T47D (cell line): ENCODE measurements at places on chromosomes 1 and 21.

GRCh38 chr1:47031059-47031458 is 7.6 kb downstream of the CYP4X1 start:
- DNase-seq: peak; percentile 89

GRCh38 chr1:147600119-147601111 is 59.1 kb downstream of the BCL9 start:
- DNase-seq: no peak

- no peak for DNase-seq
Measured at GRCh38 chr1:106063510-106063909, 993.0 kb upstream of the PRMT6 start.

DNA sequence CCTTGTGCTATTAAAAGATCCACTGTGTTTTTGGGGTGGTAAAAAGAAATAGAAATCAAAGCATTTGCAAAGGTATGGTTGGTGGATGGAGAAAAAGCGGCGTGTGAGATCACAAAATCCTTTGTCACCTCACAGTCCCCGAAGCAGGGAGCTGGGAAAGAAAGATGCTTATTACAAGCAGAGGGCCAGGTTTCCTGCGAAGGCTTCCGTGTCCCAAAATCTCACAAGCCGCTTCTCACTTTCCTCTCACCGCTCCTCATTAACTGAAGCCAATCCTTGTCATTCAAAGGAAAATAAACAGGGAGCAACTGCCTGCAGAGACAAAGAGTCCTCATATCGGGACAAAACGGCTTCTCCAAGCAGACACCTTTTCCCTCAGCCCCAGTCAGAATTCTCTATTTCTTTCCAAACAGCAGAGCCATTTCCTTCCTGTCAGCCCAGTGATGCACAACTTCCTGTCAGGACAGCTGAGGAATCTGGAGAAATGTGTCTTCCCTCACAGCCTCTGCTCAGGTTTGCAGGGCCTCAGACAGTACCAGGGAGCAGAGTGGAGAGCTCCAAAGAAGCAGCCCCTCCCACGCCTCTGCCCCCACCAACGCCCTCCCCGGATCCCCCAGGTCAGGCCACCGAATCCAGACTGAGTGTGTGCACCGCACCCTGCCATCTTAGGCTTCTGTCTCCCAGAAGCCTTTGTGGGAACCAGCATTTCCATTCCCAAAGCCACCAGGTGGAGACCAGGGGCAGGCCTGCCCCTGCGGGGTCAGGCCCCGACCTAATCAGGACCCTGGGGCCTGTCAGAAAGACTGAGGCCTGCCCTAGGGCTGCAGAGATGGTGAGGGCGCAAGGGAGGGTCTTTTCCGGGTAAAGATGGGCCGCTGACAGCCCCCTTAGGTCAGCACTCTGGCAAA is 29.6 kb downstream of the KCNN3 start:
- no peak for DNase-seq

DNA sequence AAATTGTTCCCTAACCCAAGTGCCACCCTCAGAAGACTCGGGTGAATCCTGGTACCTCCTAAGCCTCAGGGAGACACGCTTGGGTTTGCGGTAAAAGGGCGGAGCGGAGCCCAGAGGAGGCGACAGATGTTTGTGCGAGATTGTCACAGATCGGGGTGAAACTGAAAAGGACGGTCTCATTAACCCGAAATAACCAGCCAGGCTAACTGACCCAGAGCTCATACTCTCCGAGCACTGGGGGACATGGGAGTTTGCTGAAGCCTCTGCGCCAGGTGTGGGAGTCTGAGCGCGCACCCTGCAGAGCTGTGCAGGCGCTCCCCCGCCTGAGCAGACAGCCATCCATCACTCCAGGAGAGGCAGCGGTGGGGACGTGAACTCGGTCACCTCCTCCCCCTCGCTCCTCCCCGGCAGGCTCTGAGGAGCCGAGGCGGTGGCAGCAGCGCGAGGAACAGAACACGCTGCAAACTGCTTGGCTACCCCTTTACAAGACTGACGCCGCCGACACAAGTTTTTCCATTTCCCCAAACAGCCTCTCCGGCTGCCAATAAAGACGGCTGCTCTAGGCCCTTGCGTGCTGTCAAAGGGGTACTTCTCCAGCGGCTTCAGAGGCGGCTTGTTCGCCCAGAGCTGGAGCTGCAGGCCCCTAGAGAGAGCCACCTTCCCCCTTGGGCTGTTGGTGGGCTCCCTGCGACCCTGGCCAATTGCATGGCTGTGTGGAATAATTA is 43.5 kb downstream of the RRAGC start:
- DNase-seq: no peak

DNA sequence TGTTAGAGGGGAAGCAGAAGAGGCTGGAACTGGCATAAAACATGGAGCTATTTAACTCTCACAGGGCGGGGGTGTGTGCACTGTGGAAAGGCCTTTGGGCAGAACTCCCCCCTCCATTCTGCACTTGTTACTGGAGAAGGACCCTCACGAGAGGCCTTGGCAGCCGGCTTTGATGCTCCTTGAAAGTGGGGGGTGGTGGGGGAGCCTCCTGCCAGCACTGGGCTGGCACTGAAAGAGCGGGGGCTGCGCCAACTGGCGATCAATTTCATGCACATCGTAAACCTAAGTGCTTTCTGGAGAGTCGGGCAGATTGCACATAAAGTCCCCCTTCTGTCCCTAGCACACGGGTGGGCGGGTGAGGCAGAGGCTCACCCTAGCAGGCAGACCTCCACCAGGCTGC is 28.9 kb downstream of the FOXO6 start:
- no peak for DNase-seq

DNA sequence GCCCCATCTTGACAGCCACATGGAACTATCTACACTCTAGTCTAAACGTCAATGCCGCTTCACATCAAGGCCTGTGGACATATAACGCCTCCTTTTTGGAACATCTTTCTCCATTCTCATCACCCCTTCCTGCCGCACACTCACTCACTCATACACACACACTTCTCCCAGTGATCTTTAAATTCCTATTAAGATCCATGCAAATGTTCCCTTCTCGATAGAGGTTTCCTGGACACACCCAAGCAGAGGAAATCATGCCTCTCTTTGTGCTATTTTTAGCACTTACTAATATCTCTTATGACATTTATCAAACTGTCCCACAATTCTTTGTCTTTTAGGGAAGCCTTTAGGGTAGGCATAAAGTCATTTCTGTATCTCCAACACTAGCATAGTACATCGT is 28.2 kb upstream of the SLAMF9 start:
- DNase-seq: no peak

GRCh38 chr1:183161391-183161790 is 24.7 kb upstream of the LAMC2 start:
- no peak for DNase-seq

GRCh38 chr1:62285984-62286785 is 33.0 kb downstream of the KANK4 start:
- DNase-seq: no peak

DNA sequence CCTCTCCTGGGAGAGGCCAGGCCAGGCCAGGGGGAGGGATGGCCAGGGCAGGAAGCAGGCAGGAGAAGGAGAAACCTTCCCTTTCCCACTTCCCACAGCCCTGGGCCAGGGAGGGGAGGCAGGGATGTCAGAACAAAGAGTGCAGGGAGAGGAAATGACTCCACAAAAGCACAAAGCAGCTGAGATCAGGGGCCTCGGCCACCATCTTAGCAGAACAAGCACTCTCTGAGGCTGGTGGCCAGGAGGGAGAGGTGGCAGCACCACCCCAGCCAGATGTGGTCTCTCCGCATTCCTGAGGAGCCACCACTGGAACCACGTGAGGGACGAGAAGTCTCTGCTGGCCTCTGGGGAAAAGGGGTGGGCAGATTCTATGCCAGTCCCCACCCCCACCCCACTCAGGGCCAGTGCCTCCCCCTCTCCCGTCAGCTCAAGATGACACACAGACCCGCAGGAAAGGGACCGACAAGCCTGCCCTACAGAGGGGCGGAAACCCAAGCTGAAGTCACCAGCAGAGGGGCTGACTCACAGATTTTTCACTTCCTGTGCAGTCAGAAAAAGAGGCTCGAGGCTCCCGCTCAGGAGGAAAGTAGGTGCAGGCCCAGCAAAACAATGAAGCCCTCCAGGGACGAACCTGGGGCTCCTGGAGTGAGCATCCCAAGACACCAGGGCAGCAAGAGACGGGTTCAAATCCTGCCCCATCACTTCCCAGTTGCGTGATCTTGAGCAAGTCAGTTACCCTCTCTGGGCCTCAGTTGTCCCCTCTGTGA is 24.1 kb upstream of the ALDH4A1 start:
- no peak for DNase-seq
